Kidney glomerular epithelial cell (primary cell): ENCODE measurements at places on chromosomes 13 and 19.

GRCh38 chr13:112441226-112441625 is 65.1 kb downstream of the SPACA7 start:
- no peak for DNase-seq

- peak; percentile 77 for DNase-seq
Measured at GRCh38 chr19:17346109-17346671, 8.8 kb downstream of the GTPBP3 start.

DNA sequence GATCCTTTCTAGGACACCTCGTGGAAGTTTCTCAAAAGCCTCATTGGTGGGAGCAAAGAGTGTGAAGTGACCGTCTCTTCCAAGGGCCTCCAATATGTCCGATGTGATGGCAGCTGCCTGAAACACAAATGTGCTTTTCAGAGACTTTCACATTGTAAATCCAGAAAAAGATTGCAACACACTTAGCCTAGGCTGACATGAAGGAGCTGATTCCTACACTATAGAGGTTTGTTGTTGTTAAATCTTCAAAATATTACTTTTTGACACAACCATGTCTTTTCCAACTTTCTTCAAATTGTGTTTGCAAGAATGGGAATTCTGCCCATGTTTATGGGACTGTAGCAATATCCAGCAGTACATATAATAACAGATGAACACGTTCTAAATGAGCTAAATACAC is 12.4 kb downstream of the POSTN start:
- no peak for DNase-seq

- no peak for DNase-seq
Measured at GRCh38 chr19:656751-657559, 6.1 kb downstream of the RNF126 start.

DNA sequence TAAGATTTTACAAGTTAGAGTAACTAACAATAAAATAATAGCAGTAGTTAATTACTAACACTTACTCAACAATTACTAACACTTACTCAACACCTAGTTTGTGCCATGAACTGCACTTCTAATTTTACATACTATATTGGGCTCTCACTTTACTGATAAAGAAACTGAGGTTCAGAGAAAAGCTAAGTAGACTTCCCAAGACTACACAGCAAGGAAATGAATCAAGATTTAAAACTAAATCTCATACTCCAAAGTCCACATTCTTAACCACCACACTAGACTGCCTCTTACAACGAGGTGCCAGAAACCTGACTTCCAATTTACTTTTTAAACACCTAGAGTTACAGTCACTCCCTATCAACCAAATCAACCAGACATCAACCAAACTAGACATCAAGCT is 25.1 kb downstream of the RBM26 start:
- DNase-seq: no peak

GRCh38 chr13:92097337-92097903 is 699.0 kb downstream of the GPC5 start:
- no peak for DNase-seq

- DNase-seq: no peak
Measured at GRCh38 chr13:48253849-48254248, 20.8 kb downstream of the ITM2B start.

- peak; percentile 32 for DNase-seq
Measured at GRCh38 chr19:19062454-19063182, 1.2 kb upstream of the SLC25A42 start.

DNA sequence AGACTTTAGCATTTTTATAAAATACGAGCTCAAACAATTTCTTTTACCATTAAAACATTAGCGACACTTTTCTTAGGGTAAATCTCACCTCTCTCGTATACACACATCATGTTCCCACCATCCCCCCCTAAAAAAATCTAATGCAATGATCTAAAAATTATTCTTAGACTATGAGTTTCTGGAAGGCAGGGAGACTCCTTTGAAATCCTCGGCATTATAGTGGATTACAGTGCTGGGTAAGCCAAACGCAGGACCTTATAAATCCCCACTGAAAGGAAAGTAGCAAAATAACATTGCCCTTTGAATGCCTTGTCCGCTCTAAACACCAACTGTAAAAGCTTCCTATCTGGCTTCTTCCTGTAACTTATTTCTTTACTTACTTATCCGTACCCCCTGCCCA is 35.0 kb downstream of the NUFIP1 start:
- no peak for DNase-seq

- no peak for DNase-seq
Measured at GRCh38 chr13:76974618-76974975, 17.3 kb upstream of the CLN5 start.

- DNase-seq: no peak
Measured at GRCh38 chr13:34767778-34768177, 174.3 kb upstream of the NBEA start.
